ENCODE measurements at places on chromosomes 16 and 17. TPM values are rescaled to one million over a fixed set of nuclear protein-coding genes. Genes with fewer than 3 reads are reported as not detected.

Gene CTRB1
- total RNA-seq = not detected

Gene CLEC18A
- total RNA-seq = 0.24 TPM

- DNase-seq = no peak
These were observed 60.4 kb downstream of the PDPK1 start for GRCh38 chr16:2598133-2598641.

Gene TMEM235
- not detected for total RNA-seq

DNA sequence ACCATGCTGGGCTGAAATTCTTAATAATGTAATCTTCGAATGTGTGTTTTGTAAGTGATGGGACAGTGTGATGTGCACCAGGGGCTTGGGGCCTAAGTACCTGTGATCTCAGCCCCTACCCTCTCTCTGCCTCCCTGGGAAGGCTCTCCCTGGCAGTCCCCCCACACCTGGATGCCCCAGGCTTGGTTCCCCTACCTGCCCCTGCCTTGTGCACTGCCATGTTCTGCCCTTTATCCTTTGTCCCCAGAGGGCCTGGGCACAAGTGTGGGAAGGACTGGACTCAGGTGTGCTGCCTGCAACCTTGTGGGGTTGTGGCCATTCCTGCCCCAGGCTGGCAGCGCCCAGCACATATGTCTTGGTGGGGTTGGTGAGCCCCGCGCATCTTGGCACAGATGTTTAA, 55.4 kb upstream of the CREBBP start:
- no peak for DNase-seq

Gene DLG4
- total RNA-seq = 4.4 TPM

Gene PIK3R6
- 0.18 TPM for total RNA-seq

Gene DNAH9
- total RNA-seq = not detected

GRCh38 chr17:10737168-10737622, 7.4 kb upstream of the TMEM220 start:
- no peak for DNase-seq

Measured in CD8-positive, alpha-beta memory T cell (primary cell).